ENCODE measurements at places on chromosomes 2 and 18.

- no peak for DNase-seq
Measured at GRCh38 chr2:10353931-10354330, 51.2 kb downstream of the HPCAL1 start.

GRCh38 chr2:95012881-95013550 is 12.5 kb upstream of the MAL start:
- DNase-seq, result no peak

GRCh38 chr18:43847164-43848091 is 570.1 kb upstream of the SYT4 start:
- peak; percentile 82 for DNase-seq

DNA sequence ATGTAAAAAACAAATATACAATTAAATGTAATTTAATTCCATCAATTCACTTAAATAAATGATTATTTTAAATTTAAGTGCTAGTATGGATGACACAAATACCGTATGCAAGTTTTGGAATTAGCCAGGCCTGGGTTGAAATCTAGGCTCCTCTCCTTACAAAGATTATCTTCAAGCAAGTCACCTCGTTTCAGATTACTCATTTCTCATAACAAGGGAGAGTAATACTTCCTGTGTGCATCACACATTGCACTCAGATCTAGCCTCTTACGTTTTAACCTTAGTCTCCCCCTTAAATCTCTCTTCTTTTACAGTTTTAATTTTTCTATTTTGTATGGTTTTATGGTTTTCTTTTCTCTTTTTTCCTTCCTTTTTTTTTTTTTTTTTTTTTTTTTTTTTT is 1475.9 kb upstream of the NXPH2 start:
- no peak for DNase-seq

DNA sequence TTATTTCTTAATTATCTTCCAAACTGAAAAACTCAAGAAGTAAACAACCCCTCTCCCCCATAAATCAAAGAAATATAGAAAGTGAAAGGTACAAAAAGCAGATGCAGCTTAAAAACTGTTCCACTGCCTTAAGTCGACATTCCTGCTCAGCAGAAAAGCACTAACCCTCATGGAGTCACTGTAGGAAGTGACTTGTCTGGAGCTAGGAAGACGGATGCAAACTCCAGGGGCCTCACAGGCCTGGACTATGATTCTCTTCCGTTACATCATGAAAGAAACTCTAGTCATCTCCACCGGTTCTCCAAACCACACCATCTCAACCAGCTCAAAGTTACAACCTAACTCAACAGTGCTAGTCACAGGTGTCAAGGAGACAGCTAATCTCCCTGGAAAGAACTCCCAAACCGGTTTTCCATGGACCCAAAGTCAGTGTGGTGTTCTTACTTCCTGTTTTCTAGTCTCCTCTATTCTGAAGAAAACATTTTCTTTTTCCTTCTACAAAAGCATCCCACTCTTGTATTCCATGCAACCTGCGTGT is 128.4 kb downstream of the PIEZO2 start:
- no peak for DNase-seq

- DNase-seq, result no peak
Measured at GRCh38 chr2:109615637-109616144, 1.5 kb downstream of the SOWAHC start.

GRCh38 chr2:18896125-18896764 is 306.9 kb upstream of the NT5C1B start:
- no peak for DNase-seq

DNA sequence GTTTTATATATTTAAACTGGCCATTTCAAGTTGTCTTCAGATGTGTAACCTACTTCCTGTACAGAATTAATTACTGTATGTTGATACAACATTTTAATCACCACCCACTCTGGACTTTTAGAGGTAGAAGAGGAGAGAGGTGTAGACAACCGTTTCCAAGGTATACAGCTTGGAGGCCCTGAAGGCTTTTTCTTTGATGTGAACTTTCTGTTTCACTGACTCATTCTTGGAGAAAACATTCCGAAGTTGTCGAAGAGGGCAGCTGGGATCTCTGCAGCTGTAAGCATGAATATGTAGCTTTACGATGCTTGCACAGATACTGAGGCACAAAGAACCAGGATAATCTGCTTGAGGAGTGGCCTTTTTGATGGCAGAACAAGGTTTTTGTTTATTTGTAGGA is 137.0 kb downstream of the NCKAP5 start:
- DNase-seq, result peak; percentile 61

DNA sequence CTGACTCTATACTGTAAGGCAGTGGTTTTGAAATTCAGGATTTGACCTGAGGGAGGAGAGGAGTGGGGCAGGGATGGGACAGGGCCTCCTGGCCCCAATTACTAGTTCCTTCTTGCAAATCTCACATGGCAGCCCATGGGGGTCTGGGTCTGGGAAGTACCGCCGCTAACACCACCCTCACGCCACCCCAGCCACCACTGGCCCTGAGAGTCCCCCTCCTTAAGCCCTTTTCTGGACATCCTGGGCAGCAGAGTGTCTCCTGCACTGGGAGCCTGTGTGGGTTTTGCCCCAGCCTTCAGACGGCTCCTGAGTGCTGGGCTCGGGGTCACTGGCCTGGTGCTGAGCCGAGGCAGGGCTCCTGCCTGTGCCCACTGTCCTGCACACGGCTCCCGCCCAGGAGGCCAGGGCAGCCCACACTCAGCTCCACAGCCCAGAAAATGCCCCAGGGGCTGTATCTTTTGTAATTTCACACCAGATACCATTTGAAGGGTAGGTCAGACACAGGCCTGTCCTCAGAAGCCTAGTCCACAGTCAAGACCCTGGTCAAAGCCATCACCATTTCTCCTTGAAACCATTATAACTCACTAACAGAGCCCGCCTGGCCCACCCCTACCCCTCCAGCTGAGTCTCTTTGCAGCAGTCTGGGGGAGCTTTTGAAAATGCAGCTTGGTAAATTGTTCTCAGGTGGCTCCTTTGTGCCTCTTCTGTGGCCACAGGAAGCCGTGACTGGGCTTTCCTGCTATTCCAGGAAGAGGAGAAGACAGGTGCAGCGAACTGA is 55.1 kb downstream of the CYP27C1 start:
- DNase-seq, result no peak

- no peak for DNase-seq
Measured at GRCh38 chr18:6636091-6636490, 93.4 kb upstream of the ARHGAP28 start.

DNA sequence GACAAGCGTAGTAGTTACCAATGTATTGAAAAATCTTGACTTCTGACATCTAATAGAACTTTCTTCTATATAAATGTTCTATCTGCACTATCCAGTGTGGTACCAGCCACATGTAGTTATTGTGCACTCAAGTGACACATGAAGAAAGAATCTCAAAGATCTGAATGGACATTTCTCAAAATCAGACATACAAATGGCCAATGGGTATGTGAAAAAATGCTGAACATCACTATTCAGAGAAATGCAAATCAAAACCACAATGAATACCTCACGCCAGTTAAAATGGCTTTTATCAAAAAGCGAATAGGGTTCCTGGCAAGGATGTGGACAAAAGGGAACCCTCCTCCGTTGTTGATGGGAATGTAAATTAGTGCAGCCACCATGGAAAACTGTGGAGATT is 37.5 kb upstream of the SMCHD1 start:
- peak; percentile 85 for DNase-seq

Measured in astrocyte (in vitro differentiated cells and primary cell).